ENCODE measurements at places on chromosomes 16 and 17.

DNA sequence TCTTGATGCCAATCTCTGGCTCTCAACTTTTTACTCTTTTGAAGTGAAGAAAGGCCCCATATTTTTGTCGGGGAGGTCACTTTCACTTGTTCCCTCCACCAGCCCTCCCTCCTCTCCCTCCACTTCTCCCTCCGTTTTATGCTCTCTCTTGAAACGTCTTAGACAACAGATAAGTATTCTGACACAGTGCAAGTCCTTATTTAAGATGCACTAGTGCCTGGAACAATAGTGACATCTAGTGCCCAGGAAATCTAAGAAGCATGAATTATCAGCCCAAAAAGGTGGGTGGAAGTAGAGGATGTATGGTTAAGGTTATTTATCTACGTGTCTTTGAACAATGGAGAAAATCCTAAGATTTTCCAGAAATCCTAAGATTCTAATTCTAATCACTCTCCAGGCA is 17.9 kb downstream of the PSME3IP1 start:
- DNase-seq = peak; percentile 80

- DNase-seq = no peak
These were observed 208.7 kb downstream of the MAP2K4 start for GRCh38 chr17:12229335-12229734.

DNA sequence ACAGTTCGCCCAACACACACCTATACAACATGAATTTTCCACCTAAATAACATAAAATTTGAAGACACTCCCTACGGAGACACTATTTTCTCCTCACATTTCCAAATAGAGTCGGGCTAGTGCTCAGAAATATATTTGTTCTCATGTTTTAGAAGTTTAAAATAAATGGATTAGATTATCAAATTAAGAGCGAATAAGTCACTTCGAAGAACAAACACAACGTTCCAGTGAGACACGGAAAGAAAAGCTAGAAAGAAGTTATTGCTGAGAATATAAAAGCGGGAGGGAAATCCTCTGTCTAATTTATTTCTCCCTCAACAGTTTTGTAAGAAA is 2.0 kb upstream of the HS3ST3B1 start:
- no peak for DNase-seq

DNA sequence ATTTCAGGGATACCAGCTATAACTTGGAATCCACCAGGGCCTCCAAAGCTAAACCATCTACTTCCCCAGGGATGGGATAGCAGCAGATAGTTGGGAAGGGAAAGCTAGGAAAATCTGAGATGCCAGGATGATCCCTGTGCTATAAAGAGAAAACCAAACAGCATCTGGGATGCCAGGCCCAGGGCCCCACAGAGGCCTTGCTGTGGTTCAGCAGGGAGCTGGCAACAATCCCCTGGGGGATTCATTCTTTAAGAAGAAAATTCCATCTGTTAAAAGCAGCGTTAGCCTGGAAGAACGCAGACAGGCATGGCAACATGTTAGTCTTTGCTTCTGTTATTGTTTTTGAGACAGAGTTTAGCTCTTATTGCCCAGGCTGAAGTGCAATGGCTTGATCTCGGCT is 16.6 kb downstream of the MYO18A start:
- no peak for DNase-seq

DNA sequence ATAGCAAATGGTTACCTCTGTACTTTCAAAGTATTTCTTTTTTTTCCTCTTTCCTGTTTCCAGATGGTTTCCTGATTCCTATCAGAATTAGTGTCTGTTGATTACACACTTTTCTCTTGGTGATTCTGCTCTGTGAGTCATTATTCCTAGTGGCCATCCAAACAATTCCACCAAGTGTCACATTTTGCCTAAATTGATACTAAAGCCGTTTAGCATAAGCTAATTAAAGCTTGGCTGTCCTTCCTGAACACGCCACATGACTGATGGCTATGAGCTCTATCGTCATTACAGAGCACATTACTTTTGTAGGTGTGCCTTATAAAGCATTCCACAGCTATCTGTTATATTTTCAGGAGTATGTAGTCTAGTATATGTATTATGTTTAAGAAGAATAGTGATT is 671.2 kb downstream of the CDH8 start:
- no peak for DNase-seq

GRCh38 chr17:41547921-41548843 is 20.1 kb upstream of the KRT19 start:
- no peak for DNase-seq

GRCh38 chr16:13153696-13154095 is 252.3 kb downstream of the SHISA9 start:
- no peak for DNase-seq
